Kidney (tissue), 22 donors: ENCODE measurements at places on chromosomes 7 and 10. TPM values are rescaled to one million over a fixed set of nuclear protein-coding genes. Genes with fewer than 3 reads are reported as not detected.

DNA sequence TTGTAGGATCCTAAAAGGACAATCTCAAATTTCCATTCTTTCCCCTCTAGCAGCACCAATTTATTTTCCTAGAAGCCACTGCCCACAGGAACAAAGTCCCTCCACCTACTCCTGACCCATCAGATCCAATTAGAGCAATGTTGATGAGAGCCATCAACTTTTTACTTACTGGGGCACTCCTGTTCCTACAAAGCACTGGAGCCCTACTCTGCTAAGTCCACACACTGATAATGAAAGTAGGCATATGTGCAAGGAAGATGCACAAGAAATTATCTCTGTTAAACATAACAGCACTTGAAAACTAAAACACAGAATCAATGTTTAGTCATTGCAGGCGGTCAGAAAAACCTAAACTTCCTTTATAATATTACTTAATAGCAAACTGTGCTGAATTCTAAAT lies 3.6 kb downstream of the HERPUD2 start:
- DNase-seq, result no peak

DNA sequence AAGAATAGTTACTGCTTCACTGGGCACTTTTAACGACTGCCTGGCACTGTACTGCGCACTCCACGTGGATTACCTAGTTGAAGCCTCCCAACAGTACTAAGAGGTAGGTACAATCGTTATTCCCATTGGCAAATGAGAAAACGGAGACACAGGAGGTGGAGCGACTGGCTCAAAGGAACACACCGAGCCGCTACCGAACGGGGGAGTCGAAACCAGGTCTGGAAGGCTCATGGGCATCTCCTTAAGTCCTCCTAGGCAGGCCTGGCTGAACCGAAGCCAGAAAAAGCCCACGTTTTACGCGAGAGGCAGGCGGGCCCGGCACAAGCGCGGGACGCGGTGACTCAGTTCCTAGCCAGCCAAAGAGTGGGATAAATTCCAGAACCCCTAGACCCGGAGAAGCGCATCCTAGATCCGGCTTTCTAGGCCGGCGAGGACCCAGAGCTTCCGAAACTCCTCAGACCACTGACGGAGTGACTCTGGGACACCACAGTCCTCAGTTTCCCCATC lies 472 bp downstream of the PDAP1 start:
- peak; percentile 33 for DNase-seq

GRCh38 chr10:84510121-84510520 lies 181.7 kb downstream of the CCSER2 start:
- no peak for DNase-seq

MACROH2A2 gene
- 21.7 TPM for total RNA-seq

SRGN gene
- total RNA-seq, result 130 TPM

GRCh38 chr7:129767120-129768015 lies 155.8 kb downstream of the NRF1 start:
- no peak for DNase-seq

DNA sequence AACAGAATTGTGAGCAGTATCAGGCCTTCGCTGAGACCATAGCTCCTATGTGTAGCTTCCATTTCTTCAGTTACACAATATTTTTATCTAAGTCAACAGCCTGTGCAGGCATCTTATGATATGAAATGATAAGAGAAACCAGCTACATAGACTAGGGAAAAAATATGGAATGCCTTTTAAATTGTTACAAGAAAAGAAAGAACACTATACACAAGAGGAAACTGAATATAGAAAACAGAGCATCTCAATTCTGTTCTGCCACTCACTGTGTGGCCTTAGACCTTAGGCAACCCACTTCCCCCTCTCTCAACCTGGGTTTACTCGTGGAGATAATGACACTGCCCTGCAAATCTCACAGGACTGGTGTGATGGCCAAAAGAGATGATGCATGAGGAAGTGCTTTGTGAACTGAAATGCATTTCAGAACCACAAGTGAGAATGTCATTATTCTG lies 132.9 kb downstream of the LRRN3 start:
- no peak for DNase-seq

DNA sequence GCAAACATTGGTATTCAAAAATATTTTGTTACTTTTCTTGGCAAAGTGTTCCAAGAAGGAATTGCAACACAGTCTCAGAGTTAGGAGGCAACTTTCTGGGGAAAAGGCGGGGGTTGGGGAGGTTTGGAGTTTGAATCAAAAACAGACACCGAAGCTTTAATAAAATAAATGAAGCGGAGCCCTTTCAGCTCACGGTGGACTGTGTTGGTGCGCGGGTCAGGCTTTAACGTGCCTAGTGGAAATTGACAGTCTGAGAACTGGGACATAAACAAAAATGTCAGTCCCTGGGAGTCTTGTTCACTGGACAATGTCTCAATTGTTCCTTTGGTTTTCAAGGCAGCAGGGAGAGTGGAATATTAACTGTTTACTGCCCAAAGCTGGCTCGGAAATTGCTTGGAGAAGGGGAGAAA lies 109.3 kb downstream of the TCF7L2 start:
- DNase-seq, result peak; percentile 86
